Stimulated activated CD8-positive, alpha-beta memory T cell treated with anti-CD3 and anti-CD28 coated beads, Interleukin-4, amount 100 ng/mL, for 4 hours (primary cell): ENCODE measurements at places on chromosomes 7 and 10.

- no peak for DNase-seq
Measured at GRCh38 chr7:34603711-34604444, 54.1 kb upstream of the NPSR1 start.

DNA sequence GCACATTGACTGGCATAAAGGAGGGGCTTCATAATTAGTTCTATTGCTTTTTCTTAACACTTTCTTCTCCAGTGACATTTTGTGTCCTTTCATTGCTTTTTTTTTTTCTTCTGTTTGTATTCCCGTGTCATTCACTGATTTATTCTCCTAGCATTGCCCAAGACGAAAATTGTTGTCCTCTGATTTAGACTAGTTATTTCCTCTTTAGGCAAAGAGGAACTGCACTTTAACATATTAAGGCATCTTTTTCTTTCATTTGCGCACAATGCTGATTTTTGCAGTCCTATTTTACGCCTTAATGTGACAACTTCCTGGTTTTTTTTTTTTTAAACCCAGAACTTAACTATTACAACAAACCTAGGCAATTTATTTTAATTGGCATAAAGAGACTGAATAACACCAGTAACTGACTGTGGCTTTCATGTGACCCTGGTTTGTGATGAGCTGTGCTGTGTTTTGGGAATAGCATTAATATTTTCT lies 39.7 kb downstream of the ARID5B start:
- no peak for DNase-seq

DNA sequence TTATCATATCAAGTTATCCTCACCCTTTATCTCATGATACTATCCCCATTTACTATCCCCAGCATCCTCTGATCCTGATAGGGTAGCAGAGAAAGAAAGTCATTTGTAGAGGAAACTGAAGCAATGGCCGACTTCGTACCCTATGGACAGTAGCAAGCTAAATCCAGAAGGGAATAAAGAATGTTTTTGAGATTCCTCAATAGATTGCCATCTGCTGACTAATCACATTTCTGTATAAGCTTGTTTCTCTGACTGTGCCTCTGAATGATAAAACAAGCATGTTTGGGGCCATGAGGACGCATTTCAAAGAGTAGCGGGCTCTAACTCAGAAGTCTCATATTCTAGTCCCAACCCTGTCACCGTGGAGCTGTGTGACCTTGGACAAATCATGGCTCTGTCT lies 13.2 kb upstream of the FAM107B start:
- no peak for DNase-seq

DNA sequence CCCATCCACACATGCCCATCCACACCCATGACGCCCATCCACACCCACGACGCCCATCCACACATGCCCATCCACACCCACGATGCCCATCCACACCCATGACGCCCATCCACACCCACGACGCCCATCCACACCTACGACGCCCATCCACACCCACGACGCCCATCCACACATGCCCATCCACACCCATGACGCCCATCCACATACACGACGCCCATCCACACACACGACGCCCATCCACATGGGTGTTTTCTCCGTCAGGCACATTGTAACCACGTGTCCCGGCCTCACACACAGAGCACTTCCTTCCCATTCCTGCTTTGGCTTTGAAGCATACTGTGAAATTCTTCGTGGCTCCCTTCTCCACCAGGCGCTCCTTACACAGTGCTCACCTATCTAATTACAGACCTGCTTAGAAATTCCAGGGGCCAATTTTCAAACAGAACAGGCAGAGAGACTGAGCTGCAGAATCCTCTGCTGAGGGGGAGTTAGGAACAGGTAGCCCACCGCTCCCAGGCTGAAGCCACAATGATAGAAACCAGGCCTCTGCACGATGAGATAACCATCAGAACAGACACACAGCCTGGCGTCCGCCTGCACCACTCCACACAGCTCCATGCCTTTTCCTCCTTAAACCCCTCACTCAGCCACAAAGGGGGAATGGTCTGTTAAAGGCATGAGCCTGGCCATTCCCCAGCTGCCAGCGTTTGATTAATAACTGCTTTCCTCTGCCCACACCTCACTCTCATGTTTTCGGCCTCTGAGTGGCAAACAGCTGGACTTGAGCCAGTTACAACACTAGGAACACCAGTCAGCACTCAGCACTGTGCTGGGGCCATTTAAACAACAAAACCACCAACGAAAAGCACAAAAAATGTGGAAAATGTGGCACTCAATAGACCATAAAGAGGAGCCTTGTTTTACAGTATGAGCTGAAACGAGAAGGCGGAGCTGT lies 501.6 kb downstream of the PTPRN2 start:
- DNase-seq: no peak

DNA sequence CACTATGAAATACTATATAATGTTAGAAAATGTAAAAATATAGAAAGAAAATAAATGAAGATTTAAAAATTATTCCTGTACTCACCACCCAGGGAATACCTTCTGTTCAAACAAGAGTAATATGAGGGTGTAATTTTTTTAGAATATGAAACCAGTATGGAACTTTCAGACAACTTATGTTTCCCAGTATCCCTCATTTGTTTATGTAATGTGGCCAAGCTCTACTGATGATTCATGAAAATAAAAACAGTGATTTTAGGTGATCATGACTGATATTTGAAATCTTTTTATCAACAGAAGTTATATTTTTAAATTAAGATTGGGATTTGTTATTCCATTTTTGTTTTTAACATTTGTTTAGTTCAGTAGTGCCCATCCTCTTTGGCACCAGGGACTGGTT lies 18.8 kb downstream of the SLK start:
- DNase-seq: no peak

DNA sequence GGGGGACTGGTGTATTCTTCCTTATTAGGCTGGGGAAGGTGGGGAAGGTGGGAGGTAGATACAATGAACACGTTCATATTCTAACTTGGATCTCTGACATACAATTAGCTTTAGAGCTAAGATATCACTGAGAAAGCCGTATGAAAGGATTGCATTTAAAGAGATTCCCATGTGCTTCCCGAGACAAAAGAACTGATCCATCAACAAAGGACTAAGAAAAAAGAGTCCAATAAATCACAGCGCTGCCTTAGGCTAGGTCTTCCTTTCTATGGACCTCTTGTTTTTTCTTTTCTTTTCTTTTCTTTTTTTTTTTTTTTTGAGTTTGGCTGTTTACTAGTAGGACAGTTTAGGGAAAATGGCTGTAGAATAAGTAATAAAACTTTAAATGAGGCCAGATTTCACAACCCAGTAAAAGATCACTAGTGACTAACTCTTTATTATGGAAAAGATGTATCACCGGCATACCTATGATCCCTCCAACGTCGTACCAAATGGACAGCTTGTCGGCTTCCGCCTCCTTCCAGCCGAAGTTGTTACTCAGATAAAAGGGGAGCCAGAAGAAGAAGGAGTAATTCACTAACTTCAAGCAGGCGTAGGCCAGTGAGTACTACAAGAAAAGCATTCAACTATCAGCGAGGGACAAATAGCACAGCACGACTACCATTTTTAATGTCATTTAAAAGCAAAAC lies 50.0 kb downstream of the SLC37A3 start:
- DNase-seq: no peak

DNA sequence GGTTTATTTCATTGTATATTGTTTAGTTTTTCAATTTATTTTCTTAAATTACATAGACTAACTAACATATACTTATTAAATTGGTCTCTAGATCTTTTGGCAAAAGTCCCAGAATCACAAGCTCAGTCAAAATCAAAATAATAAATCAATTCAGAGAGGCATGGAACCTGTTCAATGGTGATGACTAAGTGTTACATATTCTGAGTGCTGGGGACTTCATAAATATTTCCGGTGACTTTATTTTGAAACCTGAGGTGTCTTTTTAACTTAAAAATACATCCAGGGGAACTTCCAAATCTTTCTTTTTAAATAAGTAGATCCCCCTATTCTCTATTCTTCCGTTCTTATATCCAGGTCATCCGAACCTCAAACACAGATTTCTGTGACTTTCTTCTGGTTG lies 89.6 kb upstream of the ZNF804B start:
- DNase-seq: no peak

- no peak for DNase-seq
Measured at GRCh38 chr7:137934941-137935883, 66.7 kb downstream of the CREB3L2 start.

- DNase-seq: no peak
Measured at GRCh38 chr7:11332186-11332864, 358.7 kb downstream of the PHF14 start.

- DNase-seq: no peak
Measured at GRCh38 chr10:75146780-75147179, 35.3 kb downstream of the SAMD8 start.

- DNase-seq: no peak
Measured at GRCh38 chr10:60549686-60550085, 160.0 kb upstream of the ANK3 start.

DNA sequence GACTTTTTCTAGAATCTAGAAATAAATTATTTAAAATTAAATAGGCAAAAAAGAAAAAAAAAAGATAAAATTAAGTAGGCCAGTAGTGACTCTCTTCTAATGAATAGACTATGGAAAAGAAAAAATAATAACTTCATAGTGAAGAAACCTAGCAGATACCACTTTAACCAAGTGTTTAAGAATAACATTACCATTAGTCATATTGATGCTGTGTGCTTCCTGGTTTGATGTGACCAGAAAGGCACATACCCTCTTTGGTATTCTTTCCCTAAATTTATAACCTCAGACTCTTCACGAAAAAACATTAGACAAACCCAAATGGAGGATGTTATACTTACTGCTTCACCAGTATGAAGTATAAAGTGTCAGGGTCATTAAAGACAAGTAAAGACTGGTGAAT lies 42.6 kb downstream of the KIF20B start:
- DNase-seq: no peak

DNA sequence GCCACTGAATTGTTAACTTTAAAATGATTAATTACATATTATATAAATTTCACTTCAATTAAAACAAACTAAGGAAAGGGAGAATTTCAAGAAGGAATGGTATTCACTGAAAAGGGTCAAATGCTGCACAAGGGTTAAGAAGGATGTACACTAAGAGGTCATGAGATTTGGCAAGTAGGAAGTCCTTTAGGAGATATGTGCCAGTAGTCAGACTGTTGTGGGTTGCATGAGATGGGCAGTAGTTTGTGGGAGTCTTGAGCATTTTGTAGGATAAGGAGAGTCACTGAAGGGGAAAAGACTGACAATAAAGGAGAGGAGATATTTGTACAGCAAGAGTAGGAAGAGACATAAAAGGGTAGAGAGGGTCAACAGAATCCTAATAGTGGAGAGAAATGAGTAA lies 12.4 kb upstream of the PTPN12 start:
- no peak for DNase-seq
